ENCODE measurements at places on chromosomes 3 and 15.

GRCh38 chr3:126126286-126126685, 42.4 kb upstream of the SLC41A3 start:
- DNase-seq = no peak

DNA sequence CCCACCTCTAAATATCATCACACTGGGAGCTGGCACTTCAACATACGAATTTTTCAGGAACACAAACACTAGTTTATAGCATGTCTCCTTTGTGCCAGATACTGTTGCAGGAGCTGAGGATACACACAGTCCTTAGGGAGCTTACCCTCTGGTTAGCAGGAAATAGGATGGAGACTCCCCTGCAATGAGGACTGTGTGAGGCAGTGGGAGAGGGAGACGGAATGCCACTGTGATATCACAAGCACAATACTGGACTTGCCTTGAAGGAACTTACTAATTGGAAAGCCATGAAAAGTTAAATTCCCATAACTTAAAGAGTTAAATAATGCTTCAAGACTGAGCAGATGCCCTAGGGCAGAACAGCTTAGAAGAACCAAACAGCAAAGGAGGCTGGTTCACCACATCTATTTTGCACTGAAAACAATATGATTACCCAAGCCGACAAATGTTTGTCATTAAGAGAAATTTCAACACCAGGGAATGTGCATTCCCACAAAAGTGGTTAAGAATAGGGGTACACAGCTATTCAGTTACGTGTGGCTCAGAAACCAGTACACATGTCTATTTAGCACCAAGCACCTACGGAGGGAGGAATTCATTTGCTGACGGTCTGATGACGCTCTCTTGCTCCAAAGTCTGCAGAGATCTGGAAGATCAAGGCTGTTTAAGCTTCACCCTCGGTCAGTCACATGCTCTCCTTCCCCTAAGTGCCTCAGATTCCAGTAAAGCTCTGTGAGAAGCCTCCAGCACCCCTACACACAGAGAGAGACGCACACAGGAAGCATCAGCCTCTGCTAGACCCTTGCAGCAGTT, 5.2 kb downstream of the TBC1D2B start:
- peak; percentile 77 for DNase-seq

GRCh38 chr15:92165001-92165346, 228.7 kb upstream of the ST8SIA2 start:
- DNase-seq = no peak

DNA sequence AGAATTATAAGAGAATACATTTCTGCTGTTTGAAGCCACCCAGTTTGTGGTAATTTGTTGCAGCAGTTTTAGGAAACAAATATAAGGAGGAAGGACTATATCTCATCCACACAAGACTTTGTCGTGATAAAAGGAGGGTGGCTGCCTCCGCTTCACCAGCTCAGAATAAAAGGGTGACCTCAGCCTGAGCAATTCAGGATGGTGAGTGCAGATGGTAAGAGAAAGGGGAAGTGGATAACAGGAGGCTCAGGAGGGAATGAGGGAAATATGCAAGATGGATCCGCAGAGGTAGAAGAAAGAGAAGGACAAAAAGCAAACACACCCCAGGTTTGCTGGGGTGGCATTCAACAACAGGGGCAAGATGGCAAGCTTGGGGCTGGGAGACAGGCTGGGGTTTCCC, 108.1 kb upstream of the TNFAIP8L3 start:
- no peak for DNase-seq

DNA sequence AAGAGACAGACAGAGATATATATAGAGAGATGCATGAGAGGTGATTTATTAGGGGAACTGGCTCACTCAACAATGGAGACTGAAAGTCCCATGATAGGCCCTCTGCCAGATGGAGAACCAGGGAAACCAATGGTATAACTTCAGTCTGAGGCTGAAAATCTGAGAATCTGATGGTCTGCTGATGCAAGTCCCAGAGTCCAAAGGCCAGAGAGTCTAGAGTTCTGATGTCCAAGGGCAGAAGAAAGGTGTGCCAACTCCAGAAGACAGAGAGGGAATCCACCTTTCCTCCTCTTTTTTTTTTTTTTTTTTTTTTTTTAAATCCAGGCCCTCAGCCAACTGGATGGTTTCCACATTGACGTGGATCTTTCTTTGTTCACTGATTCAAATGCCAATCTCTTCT, 197.9 kb upstream of the MEIS2 start:
- DNase-seq = no peak

Measured in fibroblast of skin of right biceps (primary cell).